ENCODE measurements at places on chromosomes 3 and 15.

GRCh38 chr3:133591271-133591742 lies 17.8 kb downstream of the CDV3 start:
- DNase-seq, result no peak

DNA sequence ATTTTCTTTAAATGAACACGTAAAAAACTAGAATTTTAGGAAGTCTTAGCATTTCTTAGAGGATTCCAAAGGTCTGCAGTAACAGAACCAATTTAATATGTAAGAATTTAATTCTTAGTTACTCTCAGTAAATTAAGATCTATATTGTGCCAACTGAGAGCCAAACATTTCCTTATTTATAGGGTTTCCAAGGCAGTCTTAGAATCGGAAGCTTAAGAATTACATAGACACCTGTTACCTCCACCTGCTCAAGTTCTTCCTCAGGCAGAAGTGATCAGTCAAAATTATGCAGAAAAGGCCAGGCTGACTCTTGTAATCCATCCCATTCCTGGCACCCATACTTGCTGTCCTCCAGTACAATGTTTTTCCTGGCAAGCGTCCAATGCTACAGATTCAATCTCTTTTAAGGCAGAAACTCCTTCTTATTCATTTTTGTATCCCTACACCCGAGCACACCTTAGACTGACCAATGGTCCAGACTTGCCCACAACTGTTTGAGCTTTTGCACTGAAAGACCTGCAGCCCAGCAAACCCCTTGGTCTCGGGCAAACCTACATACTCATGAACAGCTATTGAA lies 64.3 kb downstream of the NCEH1 start:
- no peak for DNase-seq

- DNase-seq, result no peak
Observed at GRCh38 chr3:56816061-56816460, 14.3 kb upstream of the ARHGEF3 start.

GRCh38 chr3:45583021-45583851 lies 11.3 kb upstream of the LIMD1 start:
- DNase-seq, result no peak

DNA sequence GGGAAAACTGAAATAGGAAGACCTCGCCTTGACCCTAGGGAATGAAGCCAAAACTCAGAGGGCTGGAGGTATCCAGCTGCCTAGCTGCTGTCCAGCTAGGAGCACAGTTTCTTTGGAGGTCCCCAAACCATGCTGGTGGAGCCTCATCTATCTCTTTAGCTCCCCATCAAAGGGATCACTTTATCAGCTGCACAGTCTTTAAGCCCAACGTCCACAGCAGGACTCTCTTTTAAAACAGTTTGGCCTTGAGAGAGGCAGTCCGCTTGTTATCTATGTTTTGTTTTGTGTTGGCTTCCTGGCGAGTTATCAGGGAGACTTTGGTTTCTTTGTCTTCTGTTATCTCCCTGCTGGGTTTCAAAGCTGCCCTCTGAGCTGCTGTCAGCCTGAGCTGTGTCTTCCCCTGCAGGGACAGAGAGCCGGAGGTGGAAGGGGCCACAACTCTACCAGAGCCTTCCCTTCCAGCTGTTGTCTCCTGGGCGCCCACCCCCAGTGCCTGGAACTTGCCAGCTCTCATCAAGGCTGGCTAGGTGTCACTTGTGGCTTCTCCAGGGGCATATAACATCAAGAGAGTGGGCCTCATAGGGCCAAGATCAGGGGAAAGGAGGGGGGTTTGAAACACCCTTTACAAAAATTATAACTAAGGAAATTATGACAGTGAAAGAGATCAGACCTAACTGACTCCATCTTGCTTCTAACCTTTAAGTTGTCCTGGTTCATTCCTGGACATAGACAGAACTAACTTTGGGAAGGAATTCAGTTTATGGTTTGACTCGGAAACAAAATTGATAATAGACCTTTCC lies 61.4 kb upstream of the C15orf39 start:
- no peak for DNase-seq

DNA sequence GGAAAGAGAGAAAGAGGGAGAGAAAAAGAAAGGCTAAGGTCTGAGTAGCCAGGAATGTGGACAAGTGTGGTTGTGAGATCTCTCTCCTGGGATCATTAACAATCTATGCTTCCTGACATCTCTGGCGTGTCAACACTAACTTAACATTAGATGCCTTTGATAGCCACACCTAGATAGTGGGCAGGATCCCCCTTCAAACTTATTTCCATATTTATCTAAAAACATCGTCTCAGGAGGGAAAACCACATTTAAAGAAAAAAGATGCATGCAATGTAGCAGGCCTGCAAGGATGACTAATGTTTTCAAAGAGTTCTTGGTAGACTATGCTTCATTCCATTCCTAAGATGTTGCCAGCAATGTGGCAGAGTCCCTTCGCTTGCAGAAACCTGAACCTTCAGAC lies 80.9 kb downstream of the MLH1 start:
- DNase-seq, result no peak

- DNase-seq, result no peak
Observed at GRCh38 chr3:58020783-58021071, 12.5 kb downstream of the FLNB start.

- no peak for DNase-seq
Observed at GRCh38 chr15:70826634-70827033, 27.3 kb downstream of the LARP6 start.

- DNase-seq, result no peak
Observed at GRCh38 chr3:140186421-140186920, 251.5 kb downstream of the CLSTN2 start.

DNA sequence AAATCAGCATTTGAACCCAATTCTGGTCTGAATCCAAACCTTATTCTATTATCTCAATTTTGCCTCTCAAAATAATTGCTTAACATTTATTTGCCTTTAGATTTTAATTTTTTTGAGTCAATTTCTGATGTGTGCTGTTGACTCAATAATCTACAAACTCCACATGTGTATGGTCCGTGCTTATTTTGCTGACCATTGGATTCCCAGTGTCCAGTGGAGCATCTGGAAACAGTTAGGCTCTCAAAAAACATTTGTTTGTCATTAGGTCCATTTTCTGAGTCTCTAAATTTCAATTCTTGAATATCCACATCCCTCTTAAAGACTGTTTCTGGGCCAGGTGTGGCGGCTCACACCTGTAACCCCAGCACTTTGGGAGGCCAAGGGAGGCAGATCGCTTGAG lies 19.2 kb upstream of the MYZAP start:
- no peak for DNase-seq

DNA sequence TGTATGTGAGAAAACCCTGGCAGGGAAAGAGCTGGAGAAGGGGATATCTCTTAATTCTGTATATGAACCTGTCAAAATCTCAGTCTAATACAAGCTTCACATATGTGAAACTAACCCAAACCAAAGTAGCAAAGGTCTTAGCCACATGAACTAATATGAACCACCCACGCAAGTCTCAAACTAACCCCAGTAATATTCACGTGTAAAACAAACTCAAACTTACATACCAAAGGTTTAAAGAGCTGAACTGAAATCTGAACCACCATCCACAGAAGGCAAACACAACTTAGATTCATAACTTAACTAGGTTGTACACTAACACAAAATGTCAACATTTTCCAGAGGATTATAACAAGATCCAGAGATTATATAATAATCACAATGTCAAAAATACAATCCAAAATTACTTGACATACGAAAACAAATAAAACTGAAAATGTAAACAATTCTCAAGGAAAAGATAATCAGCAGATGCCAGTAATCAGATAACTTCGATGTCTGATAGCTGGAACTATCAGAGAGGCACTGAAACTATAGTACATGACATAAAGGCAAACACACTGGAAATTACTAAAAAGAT lies 64.1 kb downstream of the VPS13C start:
- DNase-seq, result no peak

DNA sequence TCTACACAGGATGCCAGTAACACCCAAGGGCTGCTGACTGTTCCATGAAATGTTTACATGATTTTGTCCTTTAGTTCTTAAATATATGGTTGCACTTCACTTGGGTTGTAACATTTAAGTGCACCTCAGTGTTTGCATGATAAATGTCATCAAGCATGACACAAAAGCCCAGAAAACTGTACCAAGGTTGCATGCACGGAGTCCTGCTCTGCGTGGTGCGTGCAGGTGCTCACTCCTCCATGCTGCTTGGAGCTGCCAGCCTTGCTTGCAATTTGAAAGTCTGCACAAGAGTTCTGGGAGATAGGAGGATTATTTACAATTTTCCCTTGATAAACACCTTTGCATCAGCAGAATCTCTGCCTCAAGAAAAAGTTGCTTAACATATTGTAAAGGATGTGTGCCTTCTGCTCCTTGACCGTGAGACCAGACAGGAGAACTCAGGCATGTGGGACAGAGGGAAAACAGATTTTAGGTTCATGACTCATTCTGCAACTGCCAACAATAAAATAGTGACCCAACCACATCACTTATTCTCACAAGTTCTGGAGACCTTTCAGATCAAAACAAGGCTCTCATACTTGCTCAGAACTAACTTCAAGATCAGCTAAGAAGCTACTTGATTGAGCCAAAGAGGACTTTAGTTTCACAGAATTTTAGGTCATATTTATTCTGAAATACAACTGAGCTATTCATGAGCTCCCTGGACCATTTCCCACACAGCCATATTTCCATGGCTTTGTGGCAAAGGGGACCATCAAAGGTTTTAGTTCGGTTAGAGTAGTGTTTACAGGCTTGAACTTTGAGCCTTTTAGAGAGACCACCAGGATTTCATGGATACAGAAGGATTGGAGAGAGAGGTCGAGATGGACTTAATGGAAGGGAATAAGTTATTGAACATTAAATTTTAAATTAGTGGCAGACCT lies 128.4 kb upstream of the ZBED2 start:
- no peak for DNase-seq

DNA sequence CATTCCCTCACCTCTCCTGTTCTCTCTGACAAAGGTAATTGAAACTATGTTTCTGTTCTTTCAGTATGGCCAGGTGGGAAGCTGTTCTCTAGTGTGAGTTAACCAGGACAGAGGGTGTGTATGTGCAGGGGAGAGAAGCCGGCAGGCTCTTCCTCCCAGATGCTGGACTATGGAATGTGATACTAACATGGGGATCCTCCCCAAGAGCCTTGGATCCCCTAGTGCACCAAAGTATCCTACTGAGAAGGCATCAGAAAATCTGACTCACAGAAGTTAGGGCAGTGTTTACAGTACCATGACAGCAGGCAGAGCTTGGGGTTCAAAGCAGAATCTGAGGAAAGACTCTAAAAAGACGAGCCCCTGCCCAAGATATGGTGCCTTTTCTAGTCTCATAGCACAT lies 123.1 kb downstream of the APBA2 start:
- DNase-seq, result no peak

DNA sequence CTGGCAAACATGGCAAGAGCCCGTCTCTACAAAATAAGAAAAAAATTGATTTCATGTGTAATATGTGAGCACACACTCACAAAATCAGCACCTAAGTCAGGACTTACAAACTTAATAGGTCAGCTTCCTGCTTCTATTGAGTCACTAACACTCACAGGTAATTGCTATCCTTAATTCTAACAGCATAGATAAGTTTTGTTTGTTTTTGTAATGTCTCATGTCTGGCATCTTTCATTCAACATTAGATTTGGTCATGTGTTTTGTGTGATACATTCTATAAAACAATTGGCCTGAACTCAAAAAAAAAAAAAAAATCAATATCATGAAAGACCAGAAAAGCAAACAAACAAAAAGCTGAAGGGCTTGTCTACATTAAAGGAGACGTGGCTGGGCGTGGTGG lies 564.7 kb downstream of the AGBL1 start:
- no peak for DNase-seq

GRCh38 chr3:137039570-137039969 lies 81.8 kb downstream of the IL20RB start:
- no peak for DNase-seq

- no peak for DNase-seq
Observed at GRCh38 chr15:40379853-40380252, 2.7 kb upstream of the KNSTRN start.

- no peak for DNase-seq
Observed at GRCh38 chr3:77467702-77468625, 428.1 kb downstream of the ROBO2 start.

- DNase-seq, result no peak
Observed at GRCh38 chr3:28348265-28348628, 274 bp upstream of the ZCWPW2 start.

DNA sequence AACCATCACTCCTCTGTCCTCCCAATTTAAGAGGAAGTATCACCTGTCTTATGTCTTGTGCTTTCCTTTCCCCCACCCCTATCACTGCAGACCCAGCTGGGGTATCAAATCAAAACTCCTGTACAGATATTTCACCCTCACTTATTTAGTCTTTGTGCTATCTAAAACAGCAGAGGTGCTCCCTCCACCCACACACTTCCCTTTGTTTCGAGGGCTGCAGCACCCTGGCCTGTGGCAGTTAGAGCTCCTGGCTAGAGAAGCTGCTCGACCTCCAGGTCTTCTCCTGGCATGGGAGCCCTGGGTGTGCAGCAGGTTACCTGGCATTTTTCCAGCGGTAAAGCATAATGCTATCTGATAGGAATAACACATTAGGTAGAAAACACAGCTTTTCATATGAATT lies 181.4 kb upstream of the BCL6 start:
- no peak for DNase-seq

DNA sequence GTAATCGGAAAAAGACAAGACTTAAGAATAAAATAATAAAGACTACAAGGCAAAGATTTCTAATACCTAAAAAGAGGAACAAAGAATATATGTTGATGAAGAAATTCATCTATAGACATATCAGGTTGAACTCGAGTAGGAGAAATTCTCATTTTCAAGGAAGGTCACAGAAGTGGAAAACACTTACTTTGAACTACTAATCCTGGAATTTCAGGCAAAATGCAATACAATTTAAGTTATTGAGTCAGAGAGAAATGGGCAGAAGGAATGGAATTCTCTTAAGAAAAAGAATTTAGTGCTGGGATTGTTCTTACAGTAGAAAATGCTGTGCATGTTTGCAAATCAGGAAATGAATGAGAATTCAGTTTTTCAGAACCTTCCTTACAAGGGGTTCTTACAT lies 135.9 kb upstream of the TGFBR2 start:
- DNase-seq, result no peak

- DNase-seq, result no peak
Observed at GRCh38 chr3:193783166-193783896, 190.3 kb downstream of the OPA1 start.

DNA sequence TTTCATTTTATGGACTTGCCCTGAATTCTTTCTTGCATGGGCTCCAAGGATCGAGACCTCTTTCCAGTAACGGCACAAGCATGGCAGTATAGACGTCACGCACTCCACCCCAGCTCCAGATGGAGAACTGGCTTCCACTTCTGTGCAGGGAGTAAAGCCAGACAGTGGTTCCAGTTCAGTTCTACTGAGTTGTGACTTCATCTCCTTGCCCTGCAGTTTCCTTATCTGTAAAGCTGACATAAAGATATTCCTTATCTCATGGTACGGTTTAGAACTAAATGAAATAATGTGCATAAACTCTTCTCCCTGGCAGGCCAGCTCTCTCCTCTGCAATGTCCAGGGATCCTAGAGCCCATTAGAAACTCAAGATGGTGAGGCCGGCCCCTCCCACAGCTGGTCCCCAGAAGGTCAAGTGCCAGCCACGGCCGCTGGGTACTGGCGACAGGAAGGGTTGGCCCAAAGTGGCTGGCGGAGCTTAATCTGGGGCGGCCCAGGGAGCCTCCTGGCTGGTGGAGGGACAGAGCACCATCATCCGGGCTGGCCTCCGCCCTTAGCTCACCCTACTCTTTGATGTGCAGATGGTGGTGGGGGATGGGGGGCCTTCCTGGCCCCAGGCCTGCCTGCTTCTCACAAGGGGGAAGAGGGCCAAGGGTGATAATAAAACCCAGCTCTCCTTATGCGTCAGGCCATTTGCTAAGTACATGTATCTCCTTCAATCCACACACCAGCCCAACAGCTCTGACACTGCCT lies 7.2 kb downstream of the MESP2 start:
- no peak for DNase-seq

- DNase-seq, result no peak
Observed at GRCh38 chr15:29849716-29850115, 27.4 kb upstream of the TJP1 start.
